ENCODE measurements at places on chromosomes 3 and 15.
A peak's percentile ranks its signal among the peaks of the same experiment; 100 is the strongest.

DNA sequence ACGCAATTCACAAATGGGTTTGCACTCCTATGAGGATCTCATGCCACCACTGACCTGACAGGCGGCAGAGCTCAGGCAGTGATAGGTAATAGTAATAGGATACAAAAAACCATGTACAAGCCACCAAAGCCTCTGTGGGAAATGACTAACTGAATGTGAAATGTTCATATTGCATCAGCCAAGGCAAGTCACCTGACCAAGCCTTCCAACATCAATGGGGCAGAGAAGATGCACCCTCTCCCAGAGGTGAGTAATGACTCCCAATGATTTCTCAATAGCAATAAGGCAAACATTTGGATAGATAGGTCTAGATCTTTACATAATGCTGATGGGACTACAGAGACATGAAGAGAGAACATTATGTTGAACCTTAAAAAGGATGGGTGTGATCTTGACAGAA is 14.9 kb downstream of the CNTN3 start:
- no peak for DNase-seq

DNA sequence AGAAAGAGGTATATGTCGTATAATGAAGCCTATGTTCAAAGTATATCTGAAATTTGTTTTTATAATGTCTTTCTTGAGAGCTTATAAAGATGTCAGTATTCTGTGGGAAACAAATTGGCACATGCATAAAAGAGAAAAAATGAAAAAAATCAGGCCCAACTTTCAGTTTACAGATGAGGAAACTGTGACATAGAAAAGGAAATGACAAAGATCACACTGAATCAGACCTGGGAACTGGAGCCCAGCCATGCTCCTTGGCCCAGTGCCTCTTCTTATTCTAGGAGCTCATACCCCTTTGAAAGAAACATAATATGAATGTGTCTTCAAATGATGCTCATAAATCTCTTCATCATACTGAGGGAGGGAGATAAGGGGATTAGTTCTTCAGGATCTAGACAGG is 48.4 kb downstream of the TMEM44 start:
- DNase-seq: no peak

GRCh38 chr3:15476378-15476777 is 45.1 kb downstream of the COLQ start:
- no peak for DNase-seq

DNA sequence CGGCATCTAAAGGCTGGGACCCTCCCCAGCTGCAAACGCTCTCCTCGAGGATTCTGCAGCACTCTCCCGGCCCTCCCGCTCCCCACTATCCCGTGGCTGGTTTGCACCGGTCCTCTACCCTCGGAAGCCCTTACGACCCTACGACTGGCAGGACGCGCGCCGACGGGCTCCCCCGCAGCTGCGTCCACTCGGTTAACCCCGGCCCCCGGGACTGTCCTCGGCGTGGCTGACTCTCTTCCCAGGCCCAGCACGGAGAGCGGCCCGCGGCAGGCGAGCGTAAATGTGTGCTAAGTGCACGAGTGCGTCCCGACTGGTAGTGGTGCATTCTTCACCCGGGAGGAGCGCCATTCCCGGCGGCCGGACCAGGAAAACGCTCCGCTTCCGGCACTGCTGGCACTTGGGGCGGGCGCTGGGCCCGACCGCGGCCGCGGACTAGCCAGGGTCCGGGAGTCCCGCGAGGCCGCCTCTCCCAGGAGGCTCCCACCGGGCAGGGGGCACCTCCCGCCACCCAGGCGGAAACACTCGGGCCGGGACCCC is 508 bp downstream of the GORASP1 start:
- no peak for DNase-seq

GRCh38 chr3:27392950-27393679 is 23.9 kb upstream of the NEK10 start:
- DNase-seq: no peak

DNA sequence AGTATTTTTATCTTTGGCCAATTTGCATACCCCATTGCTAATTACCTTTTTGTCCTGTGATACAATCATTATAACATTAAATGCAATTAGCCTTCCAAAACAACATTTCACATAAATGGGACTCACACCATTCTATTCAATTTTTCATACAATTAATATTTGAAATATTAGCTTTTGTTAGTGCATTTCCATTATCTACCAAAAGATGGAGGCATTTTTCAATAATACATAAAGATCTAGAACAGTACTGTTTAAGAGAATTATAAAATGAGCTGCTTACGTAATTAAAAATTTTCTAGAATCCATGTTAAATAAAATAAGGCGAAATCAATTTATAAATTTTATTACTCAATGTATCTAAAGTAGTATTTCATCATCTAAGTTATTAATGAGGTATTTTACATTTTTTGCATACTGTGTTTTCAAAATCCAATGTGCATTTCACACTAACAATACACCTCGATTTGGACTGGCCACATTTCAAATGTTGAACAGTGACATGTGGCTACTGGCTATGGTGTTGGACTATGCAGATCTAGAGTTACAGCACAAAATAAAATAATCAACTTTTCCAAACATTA is 74.3 kb downstream of the TJP1 start:
- no peak for DNase-seq

DNA sequence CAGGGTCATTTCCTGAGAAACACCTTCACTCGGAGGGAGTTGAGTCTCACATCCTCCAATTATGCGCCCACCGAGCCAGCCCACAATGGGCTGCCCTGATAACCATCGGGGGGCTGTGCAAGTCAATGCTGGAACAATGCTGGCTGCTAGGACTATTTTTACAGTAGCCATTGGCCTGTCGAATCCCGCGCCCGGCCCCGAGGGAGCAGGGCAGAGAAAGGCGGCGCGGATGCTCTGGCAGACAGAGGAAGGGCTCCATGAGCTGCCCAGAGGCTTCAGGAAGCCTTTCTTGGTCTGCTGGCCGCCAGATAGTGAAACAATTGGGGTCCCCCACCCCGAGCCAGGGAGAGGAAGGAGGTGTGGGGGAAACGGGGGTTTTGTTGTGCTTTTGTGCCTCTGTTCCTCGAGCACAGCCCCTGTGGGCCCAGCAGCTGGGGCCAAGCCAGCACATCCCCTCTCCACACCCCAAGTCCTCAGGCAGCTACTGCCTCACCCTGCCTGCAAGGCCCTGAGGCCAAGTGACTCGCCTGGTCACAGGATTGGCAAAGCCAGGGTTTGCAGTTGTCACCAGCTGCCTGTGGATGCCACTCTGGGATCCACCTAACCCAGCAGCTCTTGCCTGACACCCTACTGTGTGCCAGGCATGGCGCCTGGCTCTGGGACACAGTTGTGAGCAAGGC is 39.0 kb downstream of the SLC6A6 start:
- no peak for DNase-seq

DNA sequence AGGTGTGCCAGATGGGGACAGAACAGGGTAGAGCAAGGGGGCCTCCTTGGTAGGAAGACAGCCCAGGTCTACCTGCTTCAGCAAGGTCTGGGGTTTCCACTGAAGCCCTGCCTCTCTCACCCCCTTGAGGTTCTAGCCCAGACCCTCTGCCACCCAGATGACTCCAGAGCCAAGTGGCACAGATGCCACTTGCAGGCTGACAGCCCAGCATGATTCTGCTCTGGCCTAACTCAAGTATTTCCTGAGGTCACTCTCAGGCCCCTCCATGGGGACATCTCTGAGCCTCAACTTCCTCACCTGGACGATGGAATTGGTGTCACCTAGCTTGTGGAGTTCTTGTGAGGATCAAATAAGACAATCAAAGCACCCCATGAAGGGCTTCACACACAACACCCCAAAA is 23.9 kb downstream of the PLXNB1 start:
- peak; percentile 17 for DNase-seq

- no peak for DNase-seq
Measured at GRCh38 chr3:73433079-73433478, 191.7 kb downstream of the PDZRN3 start.

GRCh38 chr15:69410248-69410874 is 3.8 kb upstream of the KIF23 start:
- DNase-seq: no peak

DNA sequence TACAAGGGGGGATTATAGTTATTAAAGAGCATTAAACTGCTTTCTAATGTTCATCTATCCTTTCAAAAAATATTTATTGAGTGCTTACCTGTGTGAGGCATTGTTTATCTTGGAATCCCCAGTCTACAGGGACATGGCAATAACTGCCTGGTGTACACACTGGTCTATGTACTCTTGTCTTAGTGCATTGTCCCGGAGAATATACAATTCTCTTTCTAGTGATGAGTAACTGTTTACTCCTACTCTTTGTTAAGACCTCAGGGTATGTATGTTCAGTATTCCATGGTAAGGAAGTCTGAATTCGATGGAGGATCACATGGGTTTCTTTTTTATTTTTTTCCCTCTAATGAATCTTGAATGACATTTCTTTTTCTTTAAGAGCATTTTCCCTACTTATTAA is 772.4 kb upstream of the NR2F2 start:
- DNase-seq: no peak

DNA sequence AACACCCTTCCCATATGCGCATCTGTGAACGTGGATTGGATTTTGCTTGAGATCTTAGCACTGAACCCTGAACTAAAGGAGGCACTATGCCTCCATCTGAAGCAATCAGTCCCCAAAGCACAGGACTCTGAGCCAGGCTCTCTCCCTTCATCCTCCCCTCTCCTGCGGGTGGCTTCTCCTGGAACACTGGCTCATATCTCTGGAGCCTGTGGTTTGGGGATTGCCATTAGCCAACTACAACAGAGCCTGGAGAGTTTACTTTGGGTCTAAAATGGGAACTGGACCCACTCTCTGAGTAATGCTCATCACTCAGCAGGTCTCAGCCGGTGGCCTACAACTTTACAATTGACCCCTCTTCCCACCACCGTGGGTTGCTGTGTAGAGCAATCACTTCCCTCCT is 190.8 kb upstream of the HES1 start:
- no peak for DNase-seq

DNA sequence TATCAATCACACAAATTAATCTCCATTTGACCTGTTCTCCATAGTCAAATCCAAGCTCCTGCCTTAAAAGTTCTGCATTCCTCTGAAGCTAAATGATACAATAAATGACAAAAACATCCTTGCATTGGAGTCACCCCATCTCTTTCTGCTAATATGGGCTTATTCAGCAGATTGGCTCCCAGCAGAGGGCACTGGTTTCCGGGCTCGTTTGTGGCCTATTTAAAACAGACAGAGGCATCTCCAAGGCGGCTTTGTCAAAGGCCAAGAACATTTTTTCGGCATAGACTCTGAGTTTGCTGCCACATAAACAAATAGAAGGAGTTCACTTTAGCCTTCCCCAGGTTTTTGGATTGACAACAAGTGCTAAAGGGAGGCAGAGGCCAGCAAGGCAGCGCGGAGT is 204.4 kb upstream of the RASGRP1 start:
- DNase-seq: no peak

GRCh38 chr3:175233957-175234940 is 375.1 kb downstream of the NAALADL2 start:
- DNase-seq: no peak

DNA sequence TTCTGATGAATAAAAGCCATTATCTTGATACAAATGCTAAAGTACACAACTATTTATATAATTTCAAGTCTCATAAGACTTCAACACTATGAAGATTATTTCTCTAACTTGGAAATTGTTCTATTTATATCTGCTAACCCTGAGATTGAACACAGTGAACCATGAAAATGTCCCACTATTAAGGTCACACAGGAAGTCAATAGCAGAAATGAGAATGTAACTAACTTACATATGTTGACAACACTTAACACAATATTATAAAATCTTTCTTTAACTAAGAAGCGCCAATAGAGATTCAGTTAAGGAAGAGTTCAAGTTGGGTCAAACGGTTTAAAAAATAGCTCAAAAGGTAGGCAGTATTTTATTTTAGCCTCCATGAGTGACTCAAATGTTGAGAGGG is 551.8 kb upstream of the CBLB start:
- DNase-seq: no peak

- DNase-seq: no peak
Measured at GRCh38 chr3:31240466-31240865, 292.3 kb upstream of the STT3B start.

GRCh38 chr15:52246686-52247431 is 48.7 kb downstream of the MYO5C start:
- no peak for DNase-seq

GRCh38 chr15:39888243-39888642 is 31.8 kb downstream of the GPR176 start:
- DNase-seq: no peak

DNA sequence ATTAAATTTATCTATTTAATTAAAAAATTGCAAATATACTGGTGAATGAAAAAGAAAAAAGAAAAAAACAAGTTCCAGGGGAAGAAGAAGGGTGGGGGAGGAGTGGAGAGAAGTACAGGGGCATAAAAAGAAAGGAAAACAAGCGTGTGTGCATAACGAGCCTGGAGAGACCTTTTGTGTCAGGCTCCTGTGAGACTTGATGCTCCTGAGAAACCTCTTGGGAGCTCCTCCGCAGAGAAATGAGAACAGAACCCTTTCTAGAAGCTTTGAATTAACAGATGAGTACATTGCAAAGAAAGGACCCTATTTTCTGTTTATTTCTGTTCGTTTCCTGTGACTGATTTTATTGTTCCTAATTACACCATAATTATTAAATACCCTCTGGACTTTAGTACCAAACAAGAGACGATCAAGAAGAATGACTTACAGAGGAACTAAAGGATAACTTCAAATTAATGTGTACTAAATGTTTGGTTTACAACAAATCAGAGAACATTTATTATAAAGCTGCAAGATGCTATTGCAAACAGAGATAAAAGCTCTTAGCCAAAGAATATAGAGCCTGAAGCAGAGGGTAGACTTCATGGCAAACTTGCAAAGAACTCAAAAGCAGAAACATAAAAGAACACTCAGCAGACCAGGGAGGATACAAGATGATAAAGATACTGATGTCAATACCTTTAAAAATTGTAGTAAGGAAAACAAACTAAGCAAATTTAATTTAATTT is 74.7 kb downstream of the DPPA2 start:
- no peak for DNase-seq

DNA sequence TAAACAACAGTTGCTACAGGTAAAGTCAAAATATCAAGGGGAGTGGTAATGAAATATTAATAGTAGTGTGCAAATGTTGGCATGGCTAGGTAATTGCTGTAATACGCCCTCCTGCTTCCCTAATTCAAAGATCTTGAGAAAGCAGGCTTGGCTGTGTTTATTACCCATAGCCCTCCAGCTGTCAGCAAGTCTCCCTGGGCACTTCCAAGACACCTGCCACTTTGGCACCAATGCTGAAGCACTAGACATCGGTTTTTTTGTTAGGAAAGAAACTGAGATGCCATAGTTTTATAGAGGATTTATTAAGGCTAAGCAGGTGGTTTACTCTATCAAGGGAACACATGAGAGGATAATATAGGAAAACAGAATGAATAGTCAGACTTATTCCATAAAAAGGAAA is 64.4 kb downstream of the P2RY1 start:
- DNase-seq: no peak

- no peak for DNase-seq
Measured at GRCh38 chr15:79680720-79681119, 216.1 kb downstream of the MTHFS start.

- no peak for DNase-seq
Measured at GRCh38 chr3:166962911-166963310, 417.2 kb downstream of the ZBBX start.

DNA sequence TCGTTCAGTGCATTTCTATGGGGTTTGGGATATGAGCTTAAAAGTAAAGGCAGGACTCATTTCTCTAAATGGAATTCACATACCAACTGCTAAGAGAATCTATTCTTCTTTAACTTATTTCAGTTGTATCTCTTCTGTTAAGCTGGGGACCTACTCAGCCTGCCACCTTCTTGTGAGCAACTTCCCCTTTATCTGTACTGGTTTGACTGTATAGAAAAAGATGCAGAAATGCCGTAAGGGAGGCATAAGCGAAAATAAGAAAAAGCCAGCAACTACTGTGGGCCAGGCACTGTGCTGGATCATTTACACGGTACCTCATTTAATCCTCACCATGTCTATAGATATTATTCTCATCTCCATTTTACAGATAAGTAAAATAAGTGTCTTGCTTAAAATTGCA is 38.4 kb downstream of the RBMS3 start:
- no peak for DNase-seq

Data from activated T-cell treated with anti-CD3 and anti-CD28 coated beads, Interleukin-2, amount 50 U/mL, for 24 hours (primary cell).